ENCODE measurements at places on chromosomes 5 and 9.

DNA sequence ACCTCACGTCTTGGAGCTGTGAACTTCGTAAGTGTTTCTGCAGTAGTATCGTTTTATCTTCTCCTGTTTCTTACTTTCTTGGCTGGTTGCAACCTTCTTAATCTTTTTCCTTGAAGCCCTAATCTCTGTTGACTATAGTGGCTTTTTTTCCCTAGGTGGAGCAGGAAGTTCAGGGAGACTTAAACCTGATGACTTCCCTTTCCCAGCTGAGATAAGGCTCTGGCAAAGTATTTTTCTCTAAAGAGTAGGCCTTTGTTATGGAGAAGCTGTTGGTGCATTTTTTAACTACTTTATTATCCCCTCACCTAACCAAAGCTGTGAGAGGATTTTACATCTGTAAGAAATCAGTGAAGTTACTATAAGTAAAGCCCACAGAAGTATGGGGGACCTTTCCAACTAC, 723.1 kb upstream of the RIOK2 start:
- DNase-seq, result no peak

- no peak for DNase-seq
Measured at GRCh38 chr5:172086194-172086975, 79.9 kb upstream of the FBXW11 start.

DNA sequence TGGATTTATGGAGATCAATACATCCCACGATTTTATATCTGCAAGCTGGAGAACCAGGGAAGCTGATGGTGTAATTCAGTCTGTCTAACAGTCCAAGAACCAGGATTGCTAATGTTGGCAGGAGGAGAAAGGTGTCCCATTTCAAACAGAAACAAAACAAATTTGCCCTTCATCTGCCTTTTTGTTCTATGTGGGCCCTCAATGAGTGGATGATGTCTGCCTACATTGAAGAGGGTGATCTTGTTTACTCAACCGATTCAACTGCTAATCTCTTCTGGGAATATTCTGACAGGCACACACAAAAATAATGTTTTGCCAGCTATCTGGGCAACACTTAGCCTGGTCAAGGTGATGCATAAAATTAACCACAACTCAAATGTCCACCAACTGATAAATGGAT, 65.1 kb upstream of the IL33 start:
- DNase-seq, result no peak

DNA sequence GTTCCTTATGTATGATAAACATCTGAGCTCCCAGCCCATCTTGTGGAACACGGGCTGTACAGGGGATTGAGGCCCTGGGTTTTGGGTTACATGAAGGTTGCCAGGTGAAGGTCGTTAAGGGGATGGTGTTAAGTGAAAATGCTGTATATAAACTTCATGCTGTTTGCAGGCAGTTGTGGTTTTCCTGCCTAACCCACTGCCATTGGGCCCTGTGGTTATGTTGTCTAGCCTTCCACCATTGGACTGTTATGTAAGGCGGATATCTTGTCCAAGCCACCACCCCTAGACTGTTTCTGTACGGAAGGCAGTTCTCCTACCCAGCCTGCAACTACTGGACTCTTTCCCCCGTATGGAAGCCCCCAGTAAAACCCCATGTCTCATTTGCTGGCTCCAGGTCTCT, 246.1 kb downstream of the KIF4B start:
- DNase-seq, result no peak

DNA sequence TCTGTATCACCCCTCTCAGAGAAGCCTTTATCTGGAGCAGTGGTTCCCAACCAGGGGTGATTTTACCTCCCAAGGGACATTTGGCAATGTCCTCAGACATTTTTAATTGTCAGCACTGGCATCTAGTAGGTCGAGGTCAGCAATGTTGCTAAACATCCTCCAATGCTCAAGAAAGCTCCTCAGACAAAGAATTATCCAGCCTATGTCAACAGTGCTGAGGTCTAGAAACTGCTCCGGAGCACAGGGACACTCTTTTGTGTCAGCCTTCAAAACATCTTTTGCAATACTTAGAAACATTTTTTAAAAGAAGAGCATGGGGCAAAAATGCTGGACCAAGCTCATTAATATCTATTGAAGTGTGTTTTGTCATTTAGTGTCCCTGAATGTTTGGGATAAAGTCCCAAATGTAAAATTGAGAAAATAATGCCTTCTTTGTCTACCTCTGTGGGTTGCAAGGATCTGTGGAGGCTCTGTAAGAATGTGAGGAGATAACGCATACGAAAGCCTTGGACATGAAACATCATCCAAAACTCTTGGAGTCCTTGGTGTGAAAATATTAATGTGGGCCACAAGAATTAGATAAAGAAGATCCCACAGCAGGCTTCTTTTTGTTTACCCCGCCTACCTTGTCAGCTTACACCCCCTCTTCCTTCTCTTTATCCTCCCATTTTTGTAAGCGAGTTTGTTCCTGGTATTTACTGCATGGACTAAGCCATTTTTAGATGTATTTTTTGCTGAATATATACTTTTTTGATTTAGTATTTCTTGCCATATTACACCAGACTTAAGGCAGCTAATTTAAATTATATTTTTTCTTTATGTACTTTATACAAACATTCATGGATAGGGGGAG, 193.5 kb downstream of the CD180 start:
- no peak for DNase-seq
